ENCODE measurements at places on chromosomes 2 and 18.

- DNase-seq = no peak
Observed at GRCh38 chr2:6354546-6354945, 511.2 kb downstream of the CMPK2 start.

GRCh38 chr18:78721238-78721875, 258.3 kb upstream of the SALL3 start:
- no peak for DNase-seq

DNA sequence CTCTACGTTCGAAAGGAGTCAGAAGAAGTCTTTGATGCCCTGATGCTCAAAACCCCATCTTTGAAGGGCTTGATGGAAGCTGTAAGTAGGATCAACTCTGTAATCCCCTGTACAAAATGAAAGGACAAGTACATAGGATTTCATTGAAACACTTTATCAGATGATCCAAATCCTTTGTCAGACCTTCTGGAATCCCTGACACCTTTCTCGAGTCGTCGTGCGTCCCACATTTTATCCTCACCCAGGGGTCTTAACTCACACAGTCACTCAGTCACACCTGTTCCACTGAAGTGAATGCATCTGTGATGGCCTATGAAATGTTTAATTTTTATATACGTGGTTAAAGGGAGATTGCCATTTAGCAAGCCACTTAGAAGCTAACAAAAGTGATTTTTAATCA, 44.8 kb downstream of the GRHL1 start:
- no peak for DNase-seq

- no peak for DNase-seq
Observed at GRCh38 chr2:166333801-166334200, 41.9 kb downstream of the SCN9A start.

GRCh38 chr2:124327303-124327702, 302.2 kb downstream of the CNTNAP5 start:
- DNase-seq = no peak

Measured in stimulated activated CD4-positive, alpha-beta T cell treated with anti-CD3 and anti-CD28 coated beads, Interleukin-1b, Interleukin-23, amount 100 ng/mL, for 1 hour (primary cell).